ENCODE measurements at places on chromosomes 2 and 18.

DNA sequence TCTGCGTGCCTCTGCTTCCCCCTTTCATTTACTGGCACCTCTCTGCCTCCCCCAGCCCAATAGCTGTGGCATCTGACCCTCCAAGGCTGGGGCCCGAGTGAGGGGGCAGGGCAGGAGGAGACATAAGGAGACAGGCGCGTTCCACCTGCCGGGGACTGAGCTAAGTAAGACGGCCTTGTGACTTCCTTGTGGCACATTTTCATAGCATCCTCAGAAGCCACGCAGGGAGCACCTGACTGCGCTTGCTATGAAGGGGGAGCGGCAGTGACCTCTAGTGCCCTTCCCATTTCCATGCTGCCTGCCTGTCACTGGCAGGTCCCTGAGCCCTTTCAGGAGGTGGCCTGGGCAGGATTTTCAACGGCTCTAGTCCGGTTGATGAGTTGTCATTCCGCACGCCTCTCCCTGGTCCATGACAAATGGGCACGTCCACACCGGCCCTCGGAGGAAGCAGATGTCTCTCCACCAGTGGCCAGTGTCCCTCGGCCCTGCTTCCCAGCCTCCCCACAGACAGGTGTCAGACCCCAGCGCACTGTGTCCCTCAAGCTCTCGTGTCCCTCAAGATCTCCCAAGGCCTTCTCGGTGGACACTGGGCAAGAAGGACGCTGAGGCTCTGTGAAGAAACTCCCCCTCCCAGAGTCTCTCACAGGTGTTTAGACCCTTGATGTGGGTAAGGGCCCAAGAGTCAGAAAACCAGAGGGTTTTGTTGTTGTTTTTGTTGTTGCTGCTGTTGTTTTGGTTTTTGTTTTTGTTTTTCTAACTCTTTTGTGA, 42.7 kb downstream of the CYP26B1 start:
- no peak for DNase-seq

GRCh38 chr2:241844066-241844728, 14.5 kb downstream of the PDCD1 start:
- DNase-seq, result peak; percentile 66

DNA sequence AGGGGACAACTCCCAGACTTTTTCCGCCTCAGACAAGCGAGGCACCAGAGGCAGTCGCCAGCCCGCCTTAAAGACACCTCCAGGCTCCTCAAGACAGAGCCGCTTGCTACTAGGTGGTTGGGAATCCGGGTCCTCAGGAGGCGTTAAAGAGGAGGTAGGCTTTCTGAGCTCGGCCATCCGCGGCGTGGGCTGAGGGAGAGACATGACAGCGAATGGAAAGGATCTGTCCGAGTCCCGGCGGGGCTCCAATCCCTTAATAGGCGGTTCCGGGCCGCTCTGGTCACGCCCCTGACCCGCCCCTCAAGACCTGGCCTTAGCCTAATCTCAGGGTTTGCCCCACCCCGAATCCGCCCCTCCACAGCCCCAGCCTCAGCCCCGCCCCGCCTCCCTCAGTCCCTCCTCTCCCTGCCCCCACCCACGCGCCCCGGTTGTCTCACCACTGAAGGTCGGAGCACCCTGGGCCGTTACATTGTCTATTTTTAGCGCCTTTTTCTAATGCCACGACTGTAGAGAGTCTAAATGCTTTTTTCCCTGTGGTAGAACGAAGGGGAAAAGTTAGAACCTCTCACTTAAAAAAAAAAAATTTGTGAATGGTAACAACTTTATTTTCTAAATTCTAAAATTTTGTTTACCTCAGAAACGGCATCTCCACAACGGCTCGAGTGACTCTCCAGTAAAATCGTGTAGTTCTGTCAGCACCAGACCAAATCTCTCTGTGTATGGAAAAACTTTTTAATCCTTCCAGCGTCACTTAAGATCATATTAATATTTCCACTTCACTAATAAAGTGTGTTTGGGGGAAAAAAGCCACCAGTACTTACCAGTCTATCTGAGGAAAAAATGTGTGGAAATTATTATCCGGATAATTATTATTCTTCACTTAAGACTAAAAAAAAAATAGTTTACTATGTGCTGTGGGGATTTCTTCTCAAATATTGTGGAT, at the start of gene RAD51AP2:
TSS of gene RAD51AP2 (minus strand) at position 229 of the 943 bp plus-strand sequence. CDS start at position 204, 25 bp downstream.
- no peak for DNase-seq

DNA sequence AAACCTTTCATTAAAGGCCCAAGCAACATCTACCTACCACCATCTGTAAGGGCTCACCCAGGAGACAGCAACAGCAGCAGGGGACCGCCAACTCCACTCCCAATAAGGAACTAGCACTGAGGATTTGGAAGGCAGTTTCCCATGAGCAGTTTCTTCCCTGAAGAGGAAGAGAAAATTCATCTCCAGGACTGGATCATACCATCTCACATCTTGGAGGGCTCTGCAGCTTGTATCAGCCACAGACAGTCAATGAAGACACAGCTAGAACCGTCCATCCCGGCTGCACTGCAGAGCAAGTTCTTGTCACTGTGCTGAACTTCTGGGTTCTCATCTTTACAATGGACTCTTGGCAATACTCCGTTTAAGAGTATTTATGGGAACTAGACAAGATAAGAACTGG, 2.8 kb upstream of the GYPC start:
- DNase-seq, result no peak

DNA sequence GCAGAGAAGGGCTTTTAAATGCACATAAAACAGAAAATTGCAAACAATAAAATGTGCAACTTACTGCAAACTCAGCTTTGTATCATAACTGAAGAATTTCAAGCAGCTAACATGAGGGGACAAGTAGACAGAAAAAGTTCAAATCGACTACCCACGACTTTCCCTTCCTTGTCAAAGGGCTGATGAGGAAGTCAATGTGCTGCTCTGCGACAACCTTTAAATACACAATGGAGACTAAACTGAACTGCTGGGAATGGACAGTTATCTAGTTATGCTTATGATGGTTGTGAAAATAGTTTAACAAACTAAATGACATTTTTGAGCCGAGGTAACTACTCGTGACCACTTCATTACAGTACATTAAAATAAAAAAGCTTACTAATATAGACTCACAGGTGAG, 84.1 kb downstream of the INO80D start:
- DNase-seq, result no peak

DNA sequence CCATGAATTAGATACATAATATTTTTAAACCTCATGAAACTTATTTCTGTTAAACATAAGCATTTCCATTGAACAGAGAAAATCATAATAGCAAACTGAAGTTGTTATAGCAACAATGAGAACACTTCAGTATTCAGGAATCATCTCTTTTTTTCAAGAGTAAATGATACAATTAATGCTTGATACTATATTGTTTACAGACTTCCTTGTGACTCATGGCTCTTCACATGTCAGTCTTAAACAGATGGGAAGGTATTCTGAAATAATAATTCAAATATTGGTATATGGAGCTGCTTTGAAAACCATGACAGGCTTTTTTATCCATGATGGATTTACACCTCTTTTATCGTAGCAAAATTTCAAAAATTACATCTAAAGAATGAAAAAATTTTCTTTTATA, 226.5 kb upstream of the RBMS1 start:
- DNase-seq, result no peak

DNA sequence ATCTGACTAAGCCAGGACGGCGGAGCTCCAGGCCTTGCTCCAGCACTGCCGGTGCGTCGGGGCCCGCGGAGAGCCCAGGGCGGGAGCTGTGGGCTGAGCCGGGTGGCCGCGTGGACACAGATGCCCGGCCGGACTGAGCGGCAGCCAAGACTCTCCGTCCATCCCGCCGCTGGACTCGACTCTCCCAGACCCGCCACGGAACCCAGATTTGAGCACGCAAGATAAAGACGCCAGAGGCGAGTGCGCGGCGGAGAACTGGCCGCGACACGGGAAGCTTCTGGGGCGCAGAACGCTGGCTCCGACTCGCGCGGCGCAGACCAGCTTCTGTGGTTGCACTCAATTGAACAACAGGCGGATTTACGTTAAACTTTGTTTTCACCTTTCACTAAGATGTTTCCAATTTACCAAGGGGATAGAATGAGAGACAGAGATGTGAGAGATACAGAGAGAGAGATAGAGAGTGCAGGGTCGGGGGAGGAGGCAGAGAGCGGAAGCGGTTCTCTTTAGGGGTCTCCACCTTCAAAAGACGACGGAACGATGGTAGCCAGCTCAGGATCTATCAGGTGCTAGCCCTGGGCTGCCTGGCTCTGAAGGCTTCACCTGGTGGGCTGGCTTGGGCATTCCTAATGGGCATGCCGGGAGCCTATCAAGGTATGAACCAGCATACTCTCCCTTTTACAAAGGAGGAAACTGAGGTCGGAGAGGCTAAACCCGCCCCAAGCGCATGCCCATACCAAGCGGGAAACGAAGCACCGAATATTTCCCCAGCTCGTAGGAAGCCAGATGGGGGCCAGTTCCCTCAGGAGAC, 10.4 kb upstream of the EN1 start:
- no peak for DNase-seq

GRCh38 chr18:58290116-58290695, 246.2 kb downstream of the NEDD4L start:
- DNase-seq, result no peak

GRCh38 chr2:229084447-229084846, 186.6 kb downstream of the PID1 start:
- no peak for DNase-seq

GRCh38 chr18:78542204-78542603, 437.4 kb upstream of the SALL3 start:
- DNase-seq, result no peak

DNA sequence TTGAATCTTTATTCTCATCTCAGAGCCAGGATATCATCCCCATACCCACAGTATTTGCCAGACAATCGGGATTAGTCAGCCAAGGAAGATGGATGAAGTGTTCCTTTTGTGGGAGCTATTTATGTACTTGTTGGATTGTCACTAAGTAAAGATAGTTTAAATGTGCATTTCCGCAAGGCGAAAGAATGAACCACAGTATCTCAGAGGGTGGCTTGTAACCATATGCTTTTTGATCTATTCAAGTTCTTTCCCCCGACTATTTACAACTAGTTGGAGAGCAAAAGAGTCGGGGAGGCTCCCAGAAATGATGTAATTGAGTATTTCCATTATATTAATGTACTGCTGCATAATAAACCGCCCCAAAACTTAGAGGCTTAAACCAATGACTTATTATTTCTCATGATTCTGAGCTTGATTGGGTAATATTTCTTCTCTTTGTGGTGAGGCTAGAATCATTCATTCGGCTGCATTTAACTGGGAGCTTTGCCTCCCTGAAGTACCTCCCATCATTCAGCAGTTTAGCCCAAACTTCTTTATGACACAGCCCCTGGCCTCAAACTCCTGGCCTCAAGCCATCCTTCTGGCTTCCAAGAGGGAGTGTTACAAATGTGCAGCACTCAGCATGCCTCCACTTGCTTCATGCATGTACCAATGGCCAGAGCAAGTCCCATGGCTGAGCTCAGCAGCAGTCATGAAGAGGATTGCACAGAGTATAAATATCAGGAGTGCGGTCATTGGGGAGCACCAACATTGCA, 423.7 kb downstream of the METTL4 start:
- DNase-seq, result no peak

DNA sequence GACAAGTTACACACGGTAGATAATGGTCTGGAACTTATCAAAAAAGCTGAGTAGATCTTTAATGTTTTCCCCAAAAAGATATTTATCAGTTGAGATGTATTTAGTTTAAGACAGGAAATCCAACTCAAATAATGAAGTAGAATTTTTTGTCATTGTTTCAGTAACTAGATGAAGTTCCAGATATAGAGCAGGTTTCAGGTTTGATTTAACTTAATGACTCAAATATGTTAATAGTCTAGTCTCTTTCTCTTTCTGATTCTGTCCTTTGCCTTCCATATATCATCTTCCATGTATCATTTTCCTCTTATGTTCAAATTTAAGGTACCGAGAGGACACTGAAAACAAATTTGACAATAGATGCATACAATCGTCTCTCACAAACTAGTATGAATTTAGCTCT, 23.6 kb upstream of the DOCK10 start:
- no peak for DNase-seq

DNA sequence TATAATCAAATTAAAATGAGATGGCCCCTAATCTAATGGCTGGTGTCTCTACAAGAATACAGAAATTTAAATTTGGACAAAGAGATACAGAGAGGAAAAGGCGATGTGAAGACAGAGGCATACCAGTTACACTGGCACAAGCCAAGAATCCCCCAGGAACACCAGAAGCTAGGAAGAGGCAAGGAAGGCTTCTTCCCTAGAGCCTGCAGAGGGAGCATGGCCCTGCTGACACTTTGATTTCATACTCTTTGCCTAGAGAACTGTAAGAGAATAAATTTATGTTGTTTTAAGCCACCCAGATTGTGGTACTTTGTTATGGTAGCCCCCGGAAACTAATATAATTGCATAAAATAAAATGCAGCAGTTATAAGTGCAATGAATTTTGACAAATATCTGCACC, 671.4 kb downstream of the MBD2 start:
- no peak for DNase-seq

DNA sequence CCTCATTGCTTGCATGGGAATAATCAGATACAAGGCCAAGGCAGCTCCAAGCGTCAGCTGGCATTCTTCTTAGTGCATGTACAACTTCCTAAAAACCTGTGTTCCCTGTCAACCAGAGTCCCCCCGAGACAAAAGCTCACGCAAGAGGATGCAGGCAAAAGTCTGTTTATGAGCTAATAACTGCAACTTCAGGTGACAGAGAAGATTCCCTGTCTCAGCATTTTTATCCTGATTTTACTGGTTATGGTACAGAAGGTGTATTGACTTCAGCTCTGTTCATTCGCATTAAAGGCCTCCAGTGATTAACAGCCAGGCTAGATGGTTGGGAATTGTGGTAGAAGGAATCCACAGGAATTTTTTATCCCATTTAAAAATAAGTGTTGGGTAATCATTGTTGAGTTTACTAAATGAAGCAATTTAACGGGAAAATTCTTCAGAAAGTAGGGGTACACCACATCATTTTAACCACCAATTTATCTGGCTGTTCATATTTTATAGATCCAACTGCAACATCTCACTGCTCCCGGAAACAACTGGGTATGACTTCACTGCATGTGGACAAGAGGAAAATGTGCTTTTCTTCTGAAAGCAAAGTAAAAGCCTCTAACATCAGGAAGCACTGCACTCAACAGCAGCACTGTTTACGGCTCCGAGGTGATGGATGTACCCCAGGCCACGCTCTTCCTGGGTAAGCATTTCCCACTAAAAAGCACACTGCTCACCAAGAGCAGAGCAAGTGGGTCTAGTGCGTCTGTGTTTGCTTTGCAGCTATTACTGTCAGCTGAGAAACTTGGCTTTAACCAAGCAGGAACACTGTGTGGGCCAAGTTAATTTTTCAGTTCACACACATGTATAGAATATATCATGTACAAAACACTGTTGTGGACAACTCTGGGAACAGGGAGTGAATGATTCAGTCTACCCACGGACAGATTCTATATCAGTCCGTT, 31.9 kb downstream of the CCBE1 start:
- no peak for DNase-seq

- no peak for DNase-seq
Measured at GRCh38 chr2:44004735-44005602, 9.2 kb upstream of the LRPPRC start.

- no peak for DNase-seq
Measured at GRCh38 chr2:16006537-16007166, 66.3 kb downstream of the MYCN start.
